GM03348 (cell line): ENCODE measurements at places on chromosomes 7 and 10.
A peak's percentile ranks its signal among the peaks of the same experiment; 100 is the strongest.

- DNase-seq: no peak
Measured at GRCh38 chr7:108716783-108717182, 147.1 kb downstream of the DNAJB9 start.

GRCh38 chr7:150973571-150974451 is 4.3 kb downstream of the KCNH2 start:
- DNase-seq: no peak

- DNase-seq: no peak
Measured at GRCh38 chr7:108127461-108127860, 2.7 kb downstream of the LAMB4 start.

DNA sequence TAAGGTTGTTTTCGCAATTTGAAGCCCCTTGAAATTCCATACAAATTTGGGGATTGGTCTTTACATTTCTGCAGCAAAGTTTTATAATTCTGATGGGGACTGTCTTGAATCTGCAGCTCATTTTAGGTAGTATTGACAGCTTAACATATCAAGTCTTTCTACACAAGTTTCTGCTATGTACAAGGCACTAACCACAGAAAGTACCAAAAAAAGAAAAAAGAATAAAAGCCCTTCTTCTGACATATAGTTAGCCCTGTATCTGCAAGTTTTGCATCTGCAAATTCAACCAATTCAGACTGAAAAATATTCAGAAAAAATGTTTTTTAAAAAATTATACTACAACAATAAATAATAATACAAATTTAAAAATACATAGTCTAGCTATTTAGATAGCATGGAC is 15.3 kb downstream of the POT1 start:
- no peak for DNase-seq

DNA sequence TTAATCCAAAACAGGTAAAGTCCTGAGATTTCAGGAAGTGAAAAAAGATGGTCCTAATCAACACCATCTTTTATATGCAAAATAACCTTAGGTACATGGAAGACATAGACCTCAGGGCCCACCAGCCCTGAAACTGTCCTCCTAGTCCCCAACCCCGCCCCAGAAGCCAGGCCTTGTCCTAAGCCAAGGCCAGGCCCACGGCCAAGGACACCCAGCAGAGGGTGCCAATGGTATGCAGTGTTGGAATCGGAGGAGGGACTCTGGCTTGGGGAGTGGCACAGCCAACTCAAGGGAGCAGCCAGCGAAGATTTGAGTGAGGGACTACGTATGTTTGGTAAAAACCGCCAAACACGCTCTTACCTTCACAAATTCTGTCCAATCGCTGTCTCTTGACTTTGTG is 96.7 kb downstream of the ZRANB1 start:
- DNase-seq: peak; percentile 26

GRCh38 chr10:17217631-17218232 is 10.3 kb upstream of the VIM start:
- peak; percentile 57 for DNase-seq

DNA sequence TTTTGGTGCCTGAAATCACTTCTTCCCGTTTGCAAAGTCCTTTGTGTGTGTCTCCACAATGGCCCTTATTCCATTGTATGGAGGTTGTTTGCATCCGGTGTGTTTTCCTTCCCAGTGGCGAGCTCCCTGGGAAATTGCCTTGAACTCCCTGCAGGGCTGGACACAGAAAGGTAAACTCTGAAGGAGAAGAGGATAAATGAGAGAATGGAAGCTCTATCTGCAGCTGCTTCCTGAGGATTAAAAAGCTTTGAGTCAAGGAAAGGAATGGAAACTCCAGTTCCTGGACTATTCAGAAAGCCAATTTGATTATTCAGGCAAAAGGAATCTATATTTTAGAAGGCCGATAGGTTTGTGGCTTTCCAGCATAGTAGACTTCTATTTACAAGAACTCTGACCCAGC is 4.4 kb upstream of the GRK5 start:
- peak; percentile 44 for DNase-seq

- DNase-seq: no peak
Measured at GRCh38 chr10:84820596-84820995, 492.2 kb downstream of the CCSER2 start.

DNA sequence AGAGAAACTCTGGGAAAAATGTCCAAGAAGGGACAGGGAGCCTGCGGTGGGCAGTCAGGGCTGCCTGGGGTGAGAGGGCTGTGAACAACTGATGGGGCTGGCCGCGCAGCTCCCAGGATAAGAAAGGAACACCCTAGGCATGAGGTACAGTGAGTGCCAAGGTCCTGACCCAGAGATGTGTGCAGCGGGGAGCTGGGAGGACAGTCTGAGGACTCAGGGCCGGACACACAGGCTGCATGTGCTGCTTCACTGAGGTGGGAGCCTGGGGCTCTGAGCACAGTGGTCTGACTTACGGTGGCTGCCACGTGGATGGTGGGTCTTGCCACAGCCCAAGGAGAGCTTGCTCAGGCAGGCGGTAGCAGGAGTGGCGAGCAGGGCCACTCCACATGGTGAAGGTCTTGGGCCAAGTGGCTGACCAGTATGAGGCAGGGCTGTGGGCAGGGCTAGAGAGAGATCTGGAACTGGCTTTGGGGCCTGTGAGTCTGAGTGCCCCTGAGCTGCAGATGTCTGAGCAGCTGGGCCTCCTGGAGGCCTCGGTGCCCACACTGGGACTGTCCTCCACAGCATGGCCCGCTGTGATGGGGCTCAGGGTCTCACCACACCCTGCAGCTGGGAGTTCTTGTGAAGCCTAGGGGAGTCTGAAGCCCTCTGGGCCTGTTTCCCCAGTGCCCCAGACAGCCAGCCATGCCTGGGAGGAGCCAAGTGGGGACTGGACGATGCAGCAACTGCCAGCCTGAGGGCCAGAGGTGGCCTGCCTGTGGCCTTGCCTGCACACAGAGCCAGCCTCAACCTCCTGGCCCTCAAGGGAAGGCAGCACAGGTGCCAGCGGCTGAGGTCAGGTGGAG is 60.3 kb downstream of the RASGEF1A start:
- no peak for DNase-seq

DNA sequence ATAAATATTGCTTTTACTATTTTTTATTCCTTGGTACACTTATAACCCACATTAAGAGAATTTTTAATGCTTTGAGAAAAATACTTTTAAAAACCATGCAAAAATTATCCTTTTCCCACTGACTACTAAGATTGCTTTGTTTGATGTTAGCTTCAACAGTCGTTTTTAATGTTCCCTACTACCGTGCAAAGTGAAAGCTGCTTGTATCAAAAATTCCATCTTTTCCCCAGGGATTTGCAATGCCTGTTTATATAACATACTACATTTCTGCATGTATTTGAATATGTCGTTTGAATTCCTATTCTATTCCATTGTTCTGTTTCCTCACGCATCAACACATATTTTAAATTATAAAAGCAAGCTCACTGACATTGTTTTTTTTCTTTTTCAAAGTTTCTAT is 54.4 kb downstream of the TFPI2 start:
- no peak for DNase-seq

DNA sequence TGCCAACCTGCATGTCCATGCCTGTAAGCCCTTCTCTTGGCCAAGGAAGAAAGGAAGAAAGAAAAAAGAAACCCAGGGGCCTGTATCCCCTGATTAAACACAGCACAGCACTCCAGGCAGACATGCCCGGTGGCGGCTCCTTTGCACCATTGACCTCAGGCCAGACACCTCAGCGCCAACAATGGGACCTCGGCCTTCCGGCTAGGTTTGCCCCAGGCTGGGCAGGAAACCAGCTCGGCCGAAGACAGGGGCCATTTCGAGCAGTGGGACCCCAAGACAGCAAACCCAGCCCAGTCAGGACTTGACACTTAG is 2.8 kb downstream of the HOXA10 start:
- DNase-seq: peak; percentile 37

GRCh38 chr7:3415861-3416312 is 114.8 kb downstream of the SDK1 start:
- DNase-seq: no peak

DNA sequence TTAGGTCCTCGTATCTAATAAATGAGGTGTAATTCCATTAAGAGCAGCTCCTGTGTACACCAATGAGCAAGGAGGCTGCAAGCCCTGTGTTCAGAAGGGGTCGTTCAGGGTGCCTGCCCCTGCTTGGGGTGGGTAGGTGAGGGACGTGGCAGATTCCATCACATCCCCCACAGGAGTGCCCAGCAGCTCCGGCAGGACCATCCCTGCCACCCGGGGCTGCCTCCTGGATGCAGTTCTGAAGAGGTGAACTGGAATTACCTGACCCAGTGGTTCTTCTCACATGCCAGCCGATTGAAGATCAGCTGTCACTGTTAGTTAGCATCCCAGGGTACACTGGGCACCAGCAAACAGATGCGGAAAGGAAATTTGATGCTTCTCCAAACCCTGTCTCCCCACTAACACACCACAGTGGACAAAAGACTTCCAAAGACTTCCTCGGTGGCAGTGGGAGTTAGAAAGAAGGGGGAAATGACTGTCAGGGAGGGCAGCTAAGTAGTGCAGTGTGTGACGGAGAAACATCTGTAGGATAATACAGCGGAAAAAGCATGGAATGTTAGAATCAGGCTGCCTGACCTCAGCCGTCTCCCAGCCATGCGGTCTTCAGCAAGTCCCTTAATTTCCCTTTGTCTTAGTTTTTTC is 313.6 kb upstream of the ZMIZ1 start:
- no peak for DNase-seq

GRCh38 chr7:81280531-81280930 is 361.7 kb upstream of the SEMA3C start:
- no peak for DNase-seq

GRCh38 chr7:69526570-69526969 is 71.7 kb upstream of the AUTS2 start:
- no peak for DNase-seq
